Activated gamma-delta T cell treated with anti-CD3 and anti-CD28 coated beads, Interleukin-2, amount 50 U/mL, for 16 hours (primary cell): ENCODE measurements at places on chromosomes 2 and 18.

GRCh38 chr18:32274307-32274706 is 84.5 kb downstream of the MEP1B start:
- no peak for DNase-seq

DNA sequence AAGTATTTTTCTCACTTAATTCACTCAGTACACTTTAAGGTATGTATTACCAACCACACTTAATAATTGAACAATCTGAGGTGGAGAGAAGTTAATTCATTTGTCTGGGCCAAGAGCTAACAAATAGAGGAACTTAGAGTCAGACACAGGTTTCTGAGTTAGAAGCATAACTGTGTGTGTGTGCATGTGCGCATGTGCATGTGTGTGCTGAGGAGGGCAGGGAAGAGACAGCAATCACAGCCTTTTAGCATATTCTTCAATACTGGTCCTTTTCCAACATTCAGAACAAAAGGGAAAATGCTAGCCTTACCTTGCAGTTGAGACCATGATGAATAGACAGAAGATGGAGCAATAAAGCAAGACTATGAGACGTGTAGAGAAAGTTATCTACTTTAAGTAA is 136.2 kb upstream of the ATP5MC3 start:
- DNase-seq = no peak

- DNase-seq = no peak
Observed at GRCh38 chr2:215407061-215407460, 28.8 kb downstream of the FN1 start.

- DNase-seq = no peak
Observed at GRCh38 chr18:61991201-61991600, 98.4 kb upstream of the RNF152 start.

DNA sequence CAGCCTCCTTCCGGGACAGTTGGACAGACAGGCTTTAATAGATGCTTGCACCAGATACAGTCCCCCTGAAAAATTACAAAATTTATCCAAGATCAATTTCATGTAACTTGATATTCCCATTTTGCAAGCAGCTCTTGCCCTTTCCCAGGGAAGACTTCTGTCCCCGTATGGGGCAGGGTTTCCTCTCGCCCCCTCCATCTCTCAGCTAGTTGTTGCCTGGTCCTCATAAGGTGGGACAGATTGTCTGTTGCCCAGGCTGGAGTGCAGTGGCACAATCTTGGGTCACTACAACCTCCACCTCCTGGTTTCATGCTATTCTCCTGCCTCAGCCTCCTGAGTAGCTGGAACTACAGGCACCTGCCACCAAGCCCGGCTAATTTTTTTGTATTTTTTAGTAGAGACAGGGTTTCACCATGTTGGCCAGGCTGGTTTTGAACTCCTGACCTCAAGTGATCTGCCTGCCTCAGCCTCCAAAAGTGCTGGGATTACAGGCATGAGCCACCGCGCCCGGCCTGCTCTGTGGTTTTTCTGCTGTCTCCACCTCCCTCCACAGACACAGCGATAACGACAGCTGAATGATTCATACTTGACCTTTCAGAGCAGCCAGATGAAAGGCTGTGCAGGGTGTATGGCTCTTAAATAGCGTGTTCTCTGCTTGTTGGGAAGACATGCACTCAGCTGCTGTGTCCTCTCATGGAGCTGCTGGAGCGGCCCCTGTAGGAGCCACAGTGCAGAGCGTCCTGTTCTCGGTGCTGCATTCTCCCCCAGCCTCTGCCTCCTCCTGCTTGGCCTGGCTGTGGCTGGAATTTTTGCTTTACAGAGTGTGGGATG is 61.4 kb downstream of the TTC39C start:
- DNase-seq = peak; percentile 61

- DNase-seq = no peak
Observed at GRCh38 chr2:14828223-14828622, 195.7 kb downstream of the LRATD1 start.

DNA sequence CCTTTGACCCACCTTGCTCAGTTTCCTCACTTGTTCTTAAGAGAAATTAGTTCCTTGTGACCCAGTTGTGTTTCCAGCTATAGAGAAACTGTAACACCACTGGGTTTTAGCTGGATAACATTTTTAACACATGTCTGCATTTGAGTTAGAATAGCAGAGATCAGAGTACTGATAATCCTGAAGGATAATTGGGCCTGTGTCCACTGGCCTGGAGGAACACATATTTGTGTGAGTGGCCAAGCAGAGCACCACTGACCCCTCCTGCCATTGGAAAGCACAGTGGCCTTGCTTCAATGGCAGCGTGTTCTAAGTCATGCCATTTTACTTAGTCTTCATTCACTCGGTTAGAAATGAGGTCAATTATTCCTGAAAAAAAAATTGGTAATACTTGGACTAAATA is 42.6 kb downstream of the PKP4 start:
- no peak for DNase-seq

- no peak for DNase-seq
Observed at GRCh38 chr18:7711495-7711894, 144.4 kb downstream of the PTPRM start.

DNA sequence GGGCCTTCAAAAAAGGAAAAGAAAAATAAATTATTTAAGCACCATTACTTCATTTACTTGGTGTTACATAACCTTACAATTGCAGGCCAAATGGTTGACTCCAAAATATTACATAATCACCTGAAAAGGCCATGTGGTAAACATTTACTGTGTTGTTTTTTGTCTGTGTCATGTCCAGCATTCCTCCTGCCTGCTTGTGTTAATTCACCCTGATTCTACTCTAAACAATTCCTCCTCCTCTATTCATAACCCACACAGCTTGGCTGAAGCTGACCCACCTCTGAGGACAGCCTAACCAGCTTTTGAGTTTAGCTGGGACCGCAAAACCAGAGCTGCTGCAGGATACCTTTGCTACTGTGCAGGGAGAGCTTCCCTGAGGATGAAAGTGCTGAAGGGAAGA is 35.4 kb downstream of the TMX3 start:
- DNase-seq = no peak

DNA sequence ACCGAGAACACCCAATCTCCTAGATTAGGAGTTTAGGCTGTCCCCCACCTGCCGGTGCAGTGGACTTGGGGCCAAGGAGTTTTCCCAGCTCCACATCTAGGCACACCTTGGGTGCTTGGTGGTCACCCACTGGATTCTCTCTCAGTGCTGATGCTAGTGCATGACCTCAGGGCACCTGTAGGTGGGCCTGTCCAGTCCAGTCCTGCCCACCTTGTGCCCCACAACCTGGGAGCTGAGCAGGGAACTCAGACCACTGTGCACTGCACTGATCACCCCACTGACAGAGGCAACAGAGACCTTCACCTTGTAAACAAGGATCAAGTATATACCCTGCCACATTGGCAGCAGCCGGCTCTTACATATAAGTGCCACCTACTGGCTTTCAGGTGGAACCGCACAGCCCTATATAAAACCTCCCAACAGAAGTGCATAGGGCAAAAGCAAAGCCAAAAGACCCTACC is 12.7 kb upstream of the CDH19 start:
- DNase-seq = no peak

DNA sequence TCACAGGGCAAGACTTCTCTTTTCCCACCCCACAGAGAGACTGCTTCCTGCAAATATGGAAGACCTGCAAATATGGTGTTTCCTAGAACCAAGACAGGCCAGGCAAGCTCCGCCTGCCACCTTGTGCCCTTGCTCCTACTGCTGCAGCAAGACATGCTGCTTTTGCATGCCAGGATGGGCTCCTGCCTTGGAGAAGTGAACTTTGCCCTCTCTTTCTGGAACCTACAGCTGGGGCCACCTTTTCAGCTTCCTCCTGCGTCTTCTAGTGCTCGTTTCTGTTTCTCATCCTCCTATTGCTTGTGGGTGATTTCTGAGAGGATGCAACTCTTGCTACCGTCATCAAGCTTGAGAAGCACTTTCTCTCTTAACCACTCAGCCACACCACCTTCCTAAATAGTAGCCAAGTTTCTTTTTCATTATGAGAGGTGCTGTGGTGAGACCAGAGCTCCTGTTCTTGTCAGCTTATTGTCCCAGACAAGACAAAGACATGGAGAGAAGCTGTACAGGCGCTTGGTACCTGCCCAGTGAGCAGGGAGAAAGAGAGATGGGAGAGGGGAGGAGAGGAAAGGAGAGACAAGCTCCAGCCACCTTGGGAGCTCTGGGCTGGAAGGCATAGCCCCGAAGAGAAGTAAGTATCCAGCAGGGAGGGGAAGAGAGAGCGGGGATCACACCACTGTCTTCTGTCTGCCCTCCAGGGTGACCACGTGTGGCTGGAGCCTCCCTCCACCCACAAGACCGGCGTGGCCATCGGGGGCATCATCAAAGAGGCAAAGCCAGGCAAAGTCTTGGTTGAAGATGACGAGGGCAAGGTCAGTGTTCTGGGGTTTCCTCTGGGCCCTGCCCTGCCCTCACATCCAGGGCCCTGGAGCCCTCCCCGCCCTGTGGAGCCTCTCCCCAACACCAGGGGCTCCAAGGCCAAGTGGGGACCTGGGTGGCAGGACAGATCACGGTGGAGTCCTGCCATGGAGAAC is 28.3 kb downstream of the MYO7B start:
- no peak for DNase-seq

DNA sequence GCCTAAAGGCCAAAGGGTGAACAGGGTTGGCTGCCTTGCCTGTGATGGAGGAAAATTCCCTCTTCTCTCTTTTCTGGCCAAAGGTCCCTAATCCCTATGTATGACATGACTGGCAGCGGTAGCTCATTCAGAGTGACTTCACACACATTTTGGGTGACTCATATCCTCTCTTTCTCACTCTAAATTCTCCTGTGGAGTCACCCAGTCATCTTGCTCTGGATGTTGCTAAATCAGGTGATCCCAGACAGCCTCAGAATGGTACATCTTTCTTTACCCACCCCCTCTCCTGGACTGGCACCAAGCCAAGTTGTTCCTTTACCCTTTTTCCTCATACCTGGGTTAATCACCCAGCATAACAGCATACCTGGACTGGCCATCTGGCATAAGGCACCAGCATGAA is 77.2 kb downstream of the NEURL3 start:
- DNase-seq = no peak

GRCh38 chr2:211737282-211737681 is 801.3 kb downstream of the ERBB4 start:
- DNase-seq = no peak

- DNase-seq = no peak
Observed at GRCh38 chr18:8730080-8730827, 24.9 kb downstream of the MTCL1 start.

DNA sequence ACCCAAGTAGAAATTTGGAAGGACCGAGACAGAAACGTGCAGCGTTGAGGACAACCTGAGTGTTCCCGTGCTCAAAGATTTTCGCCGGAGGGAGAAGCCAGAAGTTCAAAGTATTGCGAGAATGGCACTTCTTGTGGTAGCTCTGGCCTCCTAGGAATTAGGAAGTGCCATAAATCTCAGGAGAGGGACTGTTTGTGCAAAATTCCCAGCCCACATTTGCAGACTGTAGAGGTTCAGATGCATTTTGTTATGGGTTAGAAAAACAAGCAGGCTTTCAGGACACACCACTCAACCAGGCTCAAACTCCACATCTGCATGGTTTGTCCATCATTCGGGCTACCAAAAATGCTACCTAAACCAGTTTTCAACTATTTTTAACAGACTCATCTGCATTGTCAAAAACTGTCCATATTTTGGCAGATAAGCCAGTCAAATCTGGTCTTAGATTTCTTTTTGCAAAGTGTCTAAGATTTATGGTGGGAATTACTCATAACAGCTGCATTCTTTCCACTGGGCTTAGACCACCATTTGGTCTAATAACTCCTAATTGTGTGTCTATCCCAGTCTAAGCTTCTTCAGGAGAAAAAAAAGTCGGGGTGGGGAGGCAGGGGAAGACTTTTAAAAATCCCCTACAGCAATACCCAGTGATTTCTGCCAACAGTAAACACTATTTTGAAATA is 422.9 kb downstream of the ARHGAP15 start:
- DNase-seq = no peak

DNA sequence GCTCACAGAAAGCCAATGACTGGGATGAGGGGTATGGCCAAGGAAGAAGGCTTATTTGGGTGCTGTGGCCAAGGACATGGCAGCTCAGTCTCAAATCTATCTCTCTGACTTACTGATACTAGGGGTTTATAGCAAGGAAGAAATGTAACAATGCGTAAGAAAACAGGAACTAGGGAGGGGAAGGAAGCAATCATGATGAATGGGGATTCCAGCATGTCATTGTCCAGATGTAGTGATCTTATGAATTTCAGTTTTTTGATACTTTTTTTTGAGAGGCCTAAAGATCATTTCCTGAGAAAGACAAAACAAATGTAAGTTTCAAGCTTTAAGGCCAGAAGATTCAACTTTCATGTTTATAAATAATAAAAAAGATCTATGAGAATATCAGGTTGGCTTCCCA is 298.6 kb upstream of the FAM98A start:
- no peak for DNase-seq

DNA sequence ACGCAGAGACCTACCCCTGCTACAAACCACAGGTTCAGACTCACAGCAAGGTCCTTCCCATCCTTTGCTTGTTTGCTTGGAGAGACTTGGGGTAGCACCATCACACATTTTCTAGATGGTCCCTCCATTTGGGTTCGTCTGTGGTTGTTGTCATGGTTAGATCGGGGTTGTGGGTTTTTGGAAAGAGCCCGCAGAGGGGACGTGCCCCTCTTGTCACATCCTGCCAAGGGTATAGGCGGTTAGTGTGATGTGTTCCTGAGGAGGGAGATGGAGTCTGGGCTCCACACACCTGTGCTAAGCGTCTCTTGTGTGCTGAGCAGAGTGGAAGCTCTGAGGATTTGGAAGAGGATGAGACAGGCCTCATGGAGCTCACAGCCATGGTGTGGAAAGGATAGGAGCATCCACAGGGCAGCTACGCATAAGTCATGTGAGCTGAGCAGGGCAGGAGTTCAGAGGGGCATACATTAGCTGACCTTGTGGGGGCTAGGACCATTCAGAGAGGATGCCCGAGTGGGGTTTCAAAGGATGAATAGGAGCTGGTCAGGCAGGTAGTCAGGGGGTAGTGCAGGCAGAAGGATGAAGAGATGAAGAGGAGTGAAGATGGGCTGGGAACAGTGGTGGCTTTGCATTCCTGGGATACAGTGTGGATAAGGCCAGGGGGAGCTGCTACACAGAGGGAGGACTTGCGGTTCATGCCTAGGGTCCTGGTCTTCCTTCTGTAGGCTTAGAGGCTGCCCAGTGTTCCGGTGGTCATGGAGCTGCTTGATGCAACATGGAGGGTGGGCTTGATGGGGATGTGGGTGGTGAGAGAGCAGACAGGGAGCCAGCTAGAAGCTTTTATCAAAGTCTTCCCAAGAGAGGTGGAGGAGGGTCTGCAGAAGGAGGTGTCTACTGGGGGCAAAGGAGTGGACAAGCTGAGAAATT is 62.9 kb downstream of the ACKR3 start:
- DNase-seq = no peak

GRCh38 chr2:142603759-142604158 is 273.7 kb upstream of the KYNU start:
- no peak for DNase-seq

DNA sequence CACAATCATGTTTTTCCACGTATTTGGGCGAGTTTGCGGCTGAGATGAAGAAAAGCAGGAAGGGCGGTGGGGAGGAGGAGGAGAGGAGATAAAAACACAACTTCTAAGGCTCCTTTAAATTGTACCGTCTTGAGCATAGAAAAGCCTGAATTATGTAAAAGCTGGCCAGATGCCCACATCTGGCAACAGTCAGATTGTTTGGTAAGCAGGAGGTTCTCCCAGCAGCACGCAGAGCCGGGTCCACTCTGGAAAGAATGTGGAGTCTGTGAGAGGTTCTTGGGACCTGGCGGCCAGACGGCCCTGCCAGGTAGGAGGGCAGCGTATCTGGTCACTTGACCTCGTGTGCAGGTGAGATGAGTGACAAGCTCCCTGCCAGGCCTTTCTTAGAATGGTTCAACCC is 215.3 kb upstream of the APCDD1 start:
- DNase-seq = no peak
